ENCODE measurements at places on chromosomes 2 and 18. TPM values are rescaled to one million over a fixed set of nuclear protein-coding genes. Genes with fewer than 3 reads are reported as not detected.

DNA sequence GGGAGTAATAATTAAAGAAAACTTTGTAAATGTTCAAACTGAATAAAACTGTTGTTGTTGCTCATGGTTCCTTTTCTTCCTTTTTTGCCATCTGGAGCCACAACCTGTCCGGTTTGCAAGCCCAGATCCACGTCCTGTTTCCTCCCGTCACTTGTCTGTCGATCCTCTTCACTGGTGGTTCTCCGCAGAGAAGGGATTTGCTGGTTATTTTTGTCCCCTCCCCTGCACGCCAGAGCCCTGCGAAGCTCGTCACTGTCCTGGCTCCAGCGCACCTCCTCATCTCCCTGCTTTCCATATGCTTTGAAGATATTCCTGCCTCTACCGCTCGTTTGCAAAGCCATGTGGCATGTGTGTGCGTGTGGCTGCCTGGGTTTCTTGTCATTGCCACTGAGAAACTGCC lies 461.4 kb downstream of the RNF144A start:
- no peak for DNase-seq

GRCh38 chr18:44502790-44503189 lies 177.9 kb upstream of the SETBP1 start:
- DNase-seq, result no peak

Gene CCNT2
- 39.3 TPM for total RNA-seq

GRCh38 chr18:77046994-77047393 lies 85.6 kb downstream of the MBP start:
- no peak for DNase-seq

GRCh38 chr2:30287857-30288513 lies 56.7 kb downstream of the LBH start:
- no peak for DNase-seq

Gene SAG
- total RNA-seq, result not detected

DNA sequence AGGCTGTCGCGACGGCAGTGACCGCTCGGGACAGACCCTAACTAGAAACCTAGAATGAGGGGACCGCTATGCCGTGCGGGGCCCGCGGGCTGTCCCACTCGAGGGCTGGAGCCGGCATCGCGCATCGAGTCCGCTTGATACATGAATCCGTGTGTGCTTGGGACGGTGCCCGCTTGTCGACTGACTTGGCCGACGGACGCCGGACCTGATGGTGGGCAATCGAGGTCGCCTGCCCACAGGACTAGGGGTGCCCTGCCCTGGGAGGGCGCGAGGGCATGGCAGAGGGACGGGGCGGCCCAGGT lies 749 bp upstream of the PTMA start:
- peak; percentile 69 for DNase-seq

DNA sequence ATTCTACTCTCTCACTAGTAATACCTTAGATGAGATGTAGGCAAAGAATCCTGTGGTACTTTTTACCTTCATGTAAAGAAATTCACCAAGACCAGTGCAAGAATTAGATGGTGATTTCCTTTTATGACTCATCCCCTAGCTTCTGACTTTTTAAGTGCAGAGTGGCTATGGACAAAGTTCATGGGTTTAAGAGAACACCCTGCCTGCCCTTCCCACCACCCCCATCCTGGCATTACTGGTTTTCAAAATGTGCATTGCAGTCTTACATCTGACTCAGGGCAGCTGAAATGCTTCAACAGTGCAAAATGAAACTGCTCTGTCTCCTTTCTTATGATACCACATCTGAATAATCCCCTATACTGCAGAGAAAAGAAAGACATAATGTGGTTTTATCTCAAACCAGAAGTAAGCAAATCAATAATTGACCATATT lies 22.6 kb downstream of the MAIP1 start:
- no peak for DNase-seq

Gene RTP5
- total RNA-seq, result not detected

DNA sequence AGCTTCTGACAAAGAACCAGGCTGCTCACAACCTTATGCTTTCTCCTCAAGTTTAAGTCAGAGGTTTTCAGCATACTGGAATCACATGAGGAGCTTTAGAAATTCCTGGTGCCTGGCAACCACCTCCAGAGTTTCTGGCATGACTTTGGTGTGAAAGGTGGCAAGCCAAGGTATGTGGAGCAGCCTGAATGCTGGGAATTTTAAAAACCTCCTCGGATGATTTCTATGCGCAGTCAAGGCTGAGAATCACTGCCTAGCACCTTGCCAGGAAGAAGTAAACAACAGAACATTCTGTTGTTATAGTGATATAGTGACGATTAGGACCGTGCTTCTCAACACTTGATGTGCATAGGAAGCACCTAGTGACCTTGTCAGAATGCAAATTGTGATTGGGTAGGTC lies 11.7 kb downstream of the CCBE1 start:
- no peak for DNase-seq

- no peak for DNase-seq
These were observed 93.9 kb downstream of the TMEM131 start for GRCh38 chr2:97901862-97902261.

- DNase-seq, result no peak
These were observed 647.1 kb downstream of the GALR1 start for GRCh38 chr18:77896586-77897252.

GRCh38 chr2:232350804-232351685 lies 27.5 kb upstream of the ALPP start:
- DNase-seq, result no peak

Gene SCN1A
- 0.13 TPM for total RNA-seq

Gene LCT
- total RNA-seq, result 0.04 TPM

Gene DYNAP
- total RNA-seq, result 2.3 TPM

GRCh38 chr2:86593266-86593665 lies 30.0 kb upstream of the CHMP3 start:
- DNase-seq, result no peak

Gene TMEM214
- 53.9 TPM for total RNA-seq

DNA sequence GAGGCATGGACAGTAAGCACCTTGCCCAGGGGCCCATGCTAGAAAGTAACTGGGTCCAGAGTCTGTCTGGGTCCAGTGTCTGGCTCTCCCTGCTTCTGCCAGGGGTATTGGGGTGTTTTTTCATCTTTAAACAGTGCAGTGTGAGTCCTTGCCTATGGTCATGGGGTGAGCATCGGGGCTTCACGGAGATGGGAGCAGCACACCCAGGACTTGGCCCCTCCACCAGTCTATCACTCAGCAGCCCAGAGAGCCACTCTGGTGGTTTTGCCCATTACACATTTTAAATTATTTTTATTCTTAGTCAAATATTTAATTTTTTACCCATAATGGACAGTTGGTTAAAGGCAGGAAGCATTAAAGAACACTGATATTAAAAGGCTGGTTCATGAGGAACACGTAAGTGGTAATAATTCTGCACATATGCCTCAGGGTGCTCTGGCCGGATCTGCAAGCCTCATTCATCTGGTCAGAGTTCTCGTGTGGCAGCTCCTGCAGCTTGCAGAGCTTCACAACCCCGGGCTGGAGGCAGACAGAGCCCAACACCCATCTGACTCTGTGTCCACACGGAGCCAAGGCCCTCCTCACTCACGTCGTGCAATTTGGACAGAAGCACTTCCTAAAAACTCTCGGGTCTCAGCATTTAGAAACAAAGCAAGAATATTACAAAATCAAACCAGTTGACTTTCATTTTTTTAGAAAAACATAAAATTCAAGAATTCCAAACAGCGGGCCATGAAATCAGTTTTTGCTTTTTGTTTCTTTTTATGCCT lies 204.1 kb downstream of the CTIF start:
- DNase-seq, result no peak

DNA sequence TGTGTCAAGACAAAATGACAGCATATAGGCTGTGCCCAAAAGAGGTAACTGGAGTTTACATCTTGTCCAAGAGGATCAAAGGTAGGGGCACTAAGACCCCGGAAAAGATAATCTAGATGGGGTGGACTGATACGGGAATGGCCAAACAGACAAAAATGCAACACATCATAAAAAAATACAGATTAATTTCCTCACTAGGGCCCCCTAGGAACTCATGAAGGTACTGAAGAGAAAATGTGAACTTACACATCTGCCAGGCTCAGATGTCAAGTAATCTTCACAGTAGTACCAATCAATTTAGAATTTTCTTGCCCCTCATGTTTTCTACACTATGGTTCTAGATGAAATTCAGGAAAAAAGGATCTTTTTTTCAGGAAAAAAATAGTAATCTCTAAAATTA lies 115.6 kb upstream of the REG3A start:
- DNase-seq, result no peak

Gene ROCK1
- 37.6 TPM for total RNA-seq

GRCh38 chr2:223285370-223286265 lies 233.6 kb downstream of the KCNE4 start:
- DNase-seq, result no peak

- DNase-seq, result no peak
These were observed 123.9 kb downstream of the MGAT5 start for GRCh38 chr2:134377730-134378129.

Gene CCDC141
- 1.0 TPM for total RNA-seq

GRCh38 chr2:44730593-44730992 lies 210.9 kb upstream of the SIX3 start:
- DNase-seq, result no peak
